ENCODE measurements at places on chromosomes 1 and 21.
A peak's percentile ranks its signal among the peaks of the same experiment; 100 is the strongest.

DNA sequence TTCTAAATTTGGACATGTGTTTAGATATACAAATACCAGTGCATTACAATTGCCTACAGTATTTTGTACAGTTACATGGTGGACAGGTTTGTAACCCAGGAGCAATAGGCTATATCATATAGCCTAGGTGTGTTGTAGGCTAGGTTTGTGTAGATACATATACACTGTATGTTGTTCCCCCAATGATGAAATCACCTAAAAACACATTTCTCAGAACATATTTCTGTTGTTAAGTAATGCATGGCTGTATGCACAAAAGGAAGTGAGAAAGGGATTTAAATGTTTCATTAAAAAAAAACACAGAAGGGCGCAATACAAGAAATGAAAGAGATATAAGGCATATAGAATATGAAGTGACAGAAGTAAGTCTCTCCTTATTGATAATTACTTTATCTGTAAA is 32.0 kb downstream of the S100B start:
- DNase-seq = no peak

DNA sequence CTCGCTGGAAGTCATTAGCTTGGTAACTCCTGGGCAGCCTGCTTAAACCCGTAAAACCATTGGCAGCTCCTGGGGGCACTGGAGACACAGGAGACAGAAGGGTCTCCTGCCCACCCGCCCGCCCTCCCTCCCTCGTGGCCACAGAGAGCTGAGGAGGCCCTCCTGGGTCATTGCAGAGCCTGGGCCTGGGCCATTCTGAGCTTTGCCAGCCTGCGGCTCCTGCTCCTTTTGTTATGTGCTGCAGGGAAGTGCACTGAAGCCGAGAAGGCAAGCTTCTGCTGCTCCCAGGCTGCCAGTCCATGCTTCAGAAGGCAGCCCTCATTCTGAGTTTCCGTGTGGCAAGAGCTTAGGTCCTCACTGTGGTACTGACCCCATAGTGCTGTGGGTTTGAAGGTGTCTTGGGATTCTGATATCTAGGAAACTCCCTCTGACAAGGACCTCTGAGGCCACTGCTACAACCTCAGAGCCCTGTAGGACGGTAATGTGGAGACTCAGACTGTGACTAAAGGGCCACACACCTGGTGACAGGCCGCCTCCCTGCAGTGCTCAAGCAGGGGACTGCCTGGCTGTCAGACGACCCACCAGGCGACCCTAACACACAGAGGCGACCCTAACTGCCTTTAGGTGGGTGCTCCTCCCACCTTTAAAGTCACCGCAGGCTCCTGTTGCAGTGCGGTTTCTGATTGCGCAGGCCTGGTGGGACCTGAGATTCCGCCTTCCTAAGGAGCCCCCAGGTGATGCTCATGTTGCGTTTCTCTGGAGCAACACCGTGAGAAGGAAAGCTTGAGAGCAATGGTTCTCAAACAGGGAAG is 118.7 kb downstream of the IER5 start:
- DNase-seq = no peak

DNA sequence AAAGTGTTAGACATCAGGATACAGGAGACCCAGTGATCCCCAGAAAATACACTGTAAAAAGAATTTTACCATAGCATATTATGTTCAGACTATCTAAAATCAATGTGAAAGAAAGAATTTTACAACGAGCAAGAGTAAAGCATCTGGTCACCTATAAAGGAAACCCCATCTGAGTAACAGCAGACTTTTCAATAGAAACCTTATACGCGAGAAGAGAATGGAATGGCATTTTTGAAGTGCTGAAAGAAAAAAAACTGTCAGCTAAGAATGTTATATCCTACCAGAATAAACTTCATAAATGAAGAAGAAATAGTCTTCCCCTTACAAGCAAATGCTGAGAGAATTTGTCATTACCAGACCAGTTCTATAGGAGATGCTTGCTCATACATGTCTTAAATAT is 532.1 kb upstream of the NR5A2 start:
- DNase-seq = no peak

DNA sequence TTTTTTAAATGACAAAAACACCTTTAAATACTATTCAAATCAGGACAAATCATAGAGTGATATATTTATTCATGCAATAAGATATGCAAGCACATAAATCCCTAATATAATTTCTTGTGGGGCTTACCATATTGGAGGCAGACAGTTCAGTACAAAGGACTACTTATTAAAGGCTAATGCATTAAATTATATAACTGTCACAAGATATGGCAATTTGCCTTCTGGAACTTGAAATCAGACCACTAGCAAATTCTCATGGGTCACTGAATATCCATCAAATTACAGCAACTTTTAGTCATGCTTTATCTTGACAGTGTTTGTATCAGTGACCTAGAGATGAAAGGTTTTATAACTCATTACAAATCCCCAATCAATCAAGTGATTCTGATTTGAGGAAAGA is 54.1 kb upstream of the NCAM2 start:
- no peak for DNase-seq

GRCh38 chr21:42632336-42632751 is 21.1 kb upstream of the PDE9A start:
- no peak for DNase-seq

DNA sequence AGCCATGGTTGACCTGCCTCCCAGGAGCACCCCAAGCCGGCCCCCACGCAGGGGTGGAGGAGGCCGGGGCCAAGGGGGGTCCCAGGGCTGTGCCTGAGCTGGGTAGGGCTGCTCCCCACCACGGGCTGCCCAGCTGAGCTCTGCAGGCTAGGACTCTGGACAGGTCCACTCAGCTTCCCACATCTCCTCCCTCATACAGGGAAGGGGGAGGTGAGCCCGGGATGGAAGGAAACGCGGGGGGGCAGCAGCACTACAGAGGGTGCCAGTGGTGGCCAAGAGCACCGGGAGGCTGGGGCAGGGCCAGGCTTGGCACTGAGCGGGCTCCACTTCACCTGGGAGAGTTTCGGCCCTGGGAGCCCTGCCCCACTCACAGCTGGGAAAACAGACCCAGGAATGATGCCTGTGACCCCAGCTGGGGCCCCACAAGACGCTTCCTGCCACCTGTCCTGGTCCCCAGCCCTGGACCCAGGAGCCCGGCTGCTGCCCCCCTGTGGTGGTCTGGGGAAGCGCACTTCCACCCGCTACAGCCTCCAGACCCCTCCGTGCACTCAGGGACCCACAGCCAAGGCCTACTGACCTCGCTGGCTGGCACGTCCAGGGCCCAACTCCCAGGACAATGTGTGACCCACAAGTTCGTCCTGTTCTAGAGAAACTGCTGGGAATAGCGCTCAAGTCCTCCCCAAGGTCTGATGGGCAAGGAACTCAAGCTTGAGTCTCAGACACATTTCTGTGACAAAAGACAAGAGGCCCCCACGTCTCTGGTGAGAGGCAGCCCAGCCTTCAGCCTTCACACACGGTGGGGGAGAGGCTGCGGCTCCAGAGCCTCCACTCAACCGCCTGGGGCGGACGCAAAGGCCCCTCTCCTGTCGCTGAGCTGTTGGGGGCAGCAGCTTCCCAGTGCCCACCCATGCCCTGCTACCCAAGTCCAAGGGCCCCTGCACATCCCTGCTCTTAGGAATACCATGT is 3.0 kb downstream of the AURKAIP1 start:
- peak; percentile 71 for DNase-seq

DNA sequence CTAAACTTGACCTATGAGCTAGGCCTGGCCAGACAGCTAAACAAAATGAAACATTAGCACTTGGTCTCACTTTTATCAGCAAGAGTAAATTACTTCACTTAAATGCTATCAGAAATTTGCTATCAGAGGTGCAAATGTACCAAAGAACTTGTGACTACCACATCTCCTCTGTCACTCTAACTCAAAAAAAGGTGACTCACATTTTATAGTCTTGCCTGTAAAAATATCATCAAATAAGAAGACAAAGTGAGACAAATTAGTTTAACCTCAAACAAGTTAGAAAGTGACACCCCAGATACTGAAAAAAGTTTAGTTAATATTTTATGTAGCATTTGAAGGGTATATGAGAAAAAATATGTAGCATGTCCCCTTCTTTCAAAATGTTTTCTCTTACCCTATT is 76.9 kb downstream of the EPS15 start:
- no peak for DNase-seq

DNA sequence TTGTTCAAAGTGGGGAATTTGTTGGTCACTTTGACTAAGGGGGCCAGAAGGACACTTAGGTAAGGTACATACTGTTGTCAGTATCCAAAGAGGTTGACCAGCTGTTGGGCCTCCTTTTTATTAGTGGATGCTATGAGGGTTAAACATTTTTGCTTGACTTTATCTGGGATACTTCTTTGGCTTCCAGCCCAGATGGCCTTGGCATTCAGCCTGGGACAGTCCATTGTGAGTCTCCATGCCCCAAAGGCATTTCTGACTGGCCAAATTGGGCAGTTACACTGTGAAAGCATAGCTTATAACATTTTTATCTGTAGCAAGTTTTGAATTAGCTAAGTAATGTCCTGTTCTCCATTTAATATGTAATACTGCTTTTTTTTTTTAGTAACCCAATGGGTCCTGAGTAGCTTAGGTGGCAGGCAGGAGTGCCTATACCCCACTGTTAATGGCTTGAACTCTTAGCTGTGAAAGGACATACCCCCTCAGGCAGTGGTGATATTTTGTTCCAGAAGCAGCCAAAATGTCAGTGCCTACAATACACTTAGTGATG is 35.4 kb upstream of the CD1D start:
- no peak for DNase-seq

GRCh38 chr1:228376262-228376628 is 30.4 kb downstream of the TRIM11 start:
- DNase-seq = no peak

DNA sequence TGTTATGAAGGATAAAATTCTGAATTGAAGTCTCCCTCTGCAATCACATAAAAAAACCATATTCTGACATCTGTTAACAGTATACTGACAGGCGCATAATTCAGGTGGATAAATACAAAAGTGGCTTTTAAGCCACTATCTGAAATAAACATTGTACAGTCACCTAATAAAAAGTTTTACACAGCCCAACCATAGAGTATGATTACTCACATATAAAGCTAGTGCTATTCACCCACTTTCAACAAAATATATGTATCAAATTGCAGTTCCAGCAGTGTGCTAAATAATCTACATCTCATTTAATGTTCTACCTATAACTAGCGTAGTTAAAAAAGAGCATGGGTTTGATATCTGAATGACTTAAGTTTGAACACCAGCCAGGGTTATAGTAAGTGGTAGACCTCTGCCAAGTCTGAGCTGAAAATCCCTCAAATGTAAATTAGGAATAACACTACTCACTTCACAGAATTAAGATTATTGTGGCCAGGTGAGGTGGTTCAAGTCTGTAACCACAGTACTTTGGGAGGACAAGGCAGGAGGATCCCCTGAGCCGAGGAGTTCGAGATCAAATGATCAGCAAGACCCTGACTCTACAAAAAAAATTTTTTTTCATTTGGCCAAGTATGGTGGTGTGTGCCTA is 3.9 kb downstream of the EGLN1 start:
- DNase-seq = no peak

- no peak for DNase-seq
These were observed 35.2 kb upstream of the PLA2G4A start for GRCh38 chr1:186793582-186793927.

- no peak for DNase-seq
These were observed 300.2 kb upstream of the DUSP10 start for GRCh38 chr1:222042120-222042519.

DNA sequence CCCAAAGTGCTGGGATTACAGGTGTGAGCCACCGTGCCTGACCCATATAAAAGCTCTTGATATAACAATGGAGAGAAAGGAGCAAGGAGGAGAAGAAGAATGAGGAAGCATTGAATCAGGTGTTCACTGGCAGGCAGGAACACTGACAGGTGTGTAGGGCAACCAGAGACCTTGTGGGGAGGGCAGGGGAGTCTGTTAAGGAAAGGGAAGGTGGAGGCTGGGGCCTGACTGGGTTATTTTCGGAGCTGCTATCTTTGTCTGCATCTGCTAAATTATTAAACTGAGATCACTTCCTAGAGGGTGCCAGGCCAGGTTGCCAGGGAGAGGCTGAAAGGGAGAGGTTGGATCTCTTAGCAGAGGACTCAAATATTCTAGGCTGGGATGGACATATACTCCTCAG is 6.8 kb upstream of the TRNP1 start:
- no peak for DNase-seq

DNA sequence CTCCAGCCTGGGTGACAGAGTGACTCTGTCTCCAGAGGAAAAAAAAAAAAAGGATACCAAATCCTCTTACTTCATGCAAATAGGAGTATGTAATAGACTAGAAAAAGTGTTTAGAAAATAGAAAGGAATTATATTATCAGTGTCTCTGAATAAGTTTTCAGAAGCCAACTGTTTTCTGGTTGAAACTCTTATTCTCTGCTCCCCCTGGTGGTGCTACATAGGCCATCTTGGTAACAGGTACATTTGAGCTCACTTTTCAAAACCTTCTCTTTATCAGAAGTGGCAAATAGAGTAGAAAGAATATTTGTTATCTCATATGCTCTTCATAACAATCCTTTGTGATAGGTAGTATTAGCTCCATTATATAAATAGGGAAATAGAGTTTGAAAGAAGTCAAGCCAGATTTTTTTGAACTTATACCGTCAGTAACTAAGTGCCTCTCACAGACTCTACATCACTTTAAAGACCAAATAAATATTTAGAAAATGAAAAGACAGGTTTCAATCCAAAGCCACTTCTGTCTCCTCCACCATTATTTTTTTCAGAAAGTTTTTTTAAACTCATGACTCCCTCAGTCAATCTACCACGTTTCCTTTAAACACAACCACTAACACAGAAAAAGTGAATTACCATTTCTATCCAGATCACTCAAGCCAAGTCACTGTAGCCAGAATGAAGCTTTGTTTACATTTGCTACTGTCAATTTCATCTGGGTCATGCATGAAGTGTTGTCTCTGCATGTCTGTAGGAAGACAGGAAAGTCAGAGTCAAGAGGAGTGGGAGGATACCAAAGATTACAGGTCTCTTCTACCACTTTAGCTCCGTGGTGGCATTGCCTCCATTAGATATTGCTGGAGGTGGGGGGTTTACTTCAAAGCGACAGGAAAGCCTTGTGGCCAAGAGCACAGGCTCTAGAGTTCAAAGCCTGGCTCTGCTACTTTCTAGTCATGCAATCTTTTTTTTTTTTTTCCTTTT is 45.6 kb downstream of the IL23R start:
- DNase-seq = no peak

- no peak for DNase-seq
These were observed 138.6 kb downstream of the LIPI start for GRCh38 chr21:14071902-14072734.

GRCh38 chr1:217602380-217602779 is 28.5 kb downstream of the GPATCH2 start:
- DNase-seq = no peak

DNA sequence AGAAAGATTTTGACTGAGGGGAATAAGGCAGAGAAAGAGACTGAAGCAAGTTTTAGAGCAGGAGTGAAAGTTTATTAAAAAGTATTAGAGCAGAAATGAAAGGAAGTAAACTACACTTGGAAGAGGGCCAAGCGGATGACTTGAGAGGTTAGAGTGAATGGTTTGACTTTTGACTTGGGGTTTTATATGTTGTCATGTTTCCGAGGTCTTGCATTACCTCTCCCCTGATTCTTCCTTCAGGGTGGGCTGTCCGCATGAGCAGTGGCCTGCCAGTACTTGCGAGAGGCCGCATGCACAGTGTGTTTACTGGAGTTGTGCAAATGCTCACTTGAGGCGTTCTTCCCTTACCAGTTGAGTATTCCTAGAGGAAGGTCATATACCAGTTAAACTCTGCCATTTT is 13.0 kb upstream of the DENND2D start:
- no peak for DNase-seq

GRCh38 chr1:32798191-32798590 is 19.0 kb downstream of the YARS1 start:
- DNase-seq = no peak

GRCh38 chr1:156128654-156129597 is 14.4 kb downstream of the LMNA start:
- no peak for DNase-seq

GRCh38 chr1:76876655-76877395 is 9.5 kb downstream of the ST6GALNAC5 start:
- no peak for DNase-seq

Data from stimulated activated CD4-positive, alpha-beta T cell treated with anti-CD3 and anti-CD28 coated beads, Interleukin-1b, Interleukin-23, amount 100 ng/mL, for 4 hours (primary cell).